ENCODE measurements at places on chromosomes 3 and 15. TPM values are rescaled to one million over a fixed set of nuclear protein-coding genes. Genes with fewer than 3 reads are reported as not detected.

GRAMD2A gene
- total RNA-seq = 0.27 TPM

KY gene
- 0.60 TPM for total RNA-seq

ATP13A5 gene
- total RNA-seq = 0.49 TPM

CLDN16 gene
- not detected for total RNA-seq

REC114 gene
- not detected for total RNA-seq

FRMD4B gene
- total RNA-seq = 25.7 TPM

LTF gene
- total RNA-seq = not detected

AGBL1 gene
- total RNA-seq = 0.05 TPM

DUT gene
- 40.4 TPM for total RNA-seq

NIPA2 gene
- total RNA-seq = 24.8 TPM

C3orf85 gene
- not detected for total RNA-seq

KBTBD8 gene
- total RNA-seq = 4.9 TPM

LINGO1 gene
- 78.0 TPM for total RNA-seq

ACOX2 gene
- total RNA-seq = 8.8 TPM

CPN2 gene
- total RNA-seq = 0.14 TPM

KLHL6 gene
- 2.5 TPM for total RNA-seq

GREM1 gene
- 0.35 TPM for total RNA-seq

SYNPR gene
- 3.0 TPM for total RNA-seq

ZBBX gene
- not detected for total RNA-seq

SH2D7 gene
- 0.75 TPM for total RNA-seq

ZMYND10 gene
- 0.49 TPM for total RNA-seq

GP9 gene
- total RNA-seq = not detected

LRRC57 gene
- total RNA-seq = 11.9 TPM

TMEM87A gene
- 73.5 TPM for total RNA-seq

NOX5 gene
- 1.2 TPM for total RNA-seq
